ENCODE measurements at places on chromosomes 12 and 14.
A peak's percentile ranks its signal among the peaks of the same experiment; 100 is the strongest.

DNA sequence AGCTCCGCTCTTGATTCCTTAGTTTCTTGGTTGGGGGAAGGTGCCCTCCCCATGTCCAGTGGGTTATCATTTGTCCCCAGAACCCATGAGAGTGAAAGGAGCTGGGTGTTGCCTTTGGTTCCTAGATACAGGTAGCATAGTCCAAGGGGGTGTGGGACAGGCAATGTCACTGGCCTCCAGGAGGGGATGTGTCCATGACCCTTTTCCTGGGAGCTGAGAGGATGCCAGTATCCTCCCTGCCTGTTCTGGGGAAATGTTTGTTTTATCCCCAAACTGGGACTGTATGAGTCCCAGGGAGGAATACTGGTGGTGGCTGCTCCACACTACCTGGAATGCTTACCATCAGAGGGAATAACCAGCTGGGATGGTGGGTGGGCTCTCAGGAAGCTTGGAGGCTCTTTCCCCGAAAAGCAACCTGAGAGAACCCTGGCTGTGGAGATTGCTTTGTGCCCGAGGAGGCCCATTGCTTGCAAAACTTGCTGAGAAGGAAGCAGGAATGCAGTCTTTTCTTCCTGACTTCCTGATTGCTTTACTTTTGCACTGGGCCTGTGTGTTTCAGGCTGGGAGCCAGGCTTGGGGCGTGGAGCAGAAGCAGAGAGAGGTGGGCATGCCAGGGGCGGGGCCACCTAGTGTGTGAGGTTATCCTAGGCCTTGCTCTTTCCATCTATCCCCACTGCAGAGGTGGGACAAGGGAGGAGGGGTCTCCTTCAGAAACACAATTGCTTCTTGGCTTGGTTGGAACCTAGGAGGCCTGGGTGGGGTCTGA, 715 bp upstream of the SLC10A1 start:
- no peak for DNase-seq

DNA sequence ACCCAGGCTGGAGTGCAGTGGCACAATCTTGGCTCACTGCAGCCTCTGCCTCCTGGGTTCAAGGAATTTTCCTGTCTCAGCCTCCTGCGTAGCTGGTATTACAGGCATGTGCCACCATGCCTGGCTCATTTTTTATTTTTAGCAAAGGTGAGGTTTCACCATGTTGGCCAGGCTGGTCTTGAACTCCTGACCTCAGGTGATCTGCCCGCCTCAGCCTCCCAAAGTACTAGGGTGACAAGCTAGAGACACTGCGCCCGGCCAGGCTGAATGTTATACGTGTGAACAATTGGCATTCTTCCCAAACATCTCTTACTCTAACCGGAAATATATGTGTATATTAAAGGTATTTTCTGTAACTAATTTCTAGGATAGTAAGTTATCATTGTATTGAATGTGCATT, 13.2 kb upstream of the LIMA1 start:
- no peak for DNase-seq

DNA sequence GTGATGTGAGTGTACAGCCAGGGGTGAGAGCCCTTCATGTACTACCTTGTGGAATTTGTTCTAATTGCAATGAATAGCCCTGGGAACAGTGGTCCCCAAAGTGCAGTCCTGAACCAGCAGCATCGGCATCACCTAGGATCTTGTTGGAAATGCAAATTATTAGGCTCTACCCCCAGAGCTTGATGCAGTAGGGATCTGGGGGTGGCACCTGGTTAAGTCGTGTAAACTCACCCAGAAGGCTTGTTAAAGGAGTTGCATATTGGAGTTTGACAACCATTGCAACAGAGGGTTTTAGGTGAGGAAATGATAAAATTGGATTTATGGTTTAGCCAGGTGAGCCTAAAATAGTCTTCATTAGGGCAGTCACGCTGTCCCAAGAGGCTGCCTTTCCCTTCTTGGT, 73.2 kb downstream of the PLEKHG3 start:
- DNase-seq = no peak

DNA sequence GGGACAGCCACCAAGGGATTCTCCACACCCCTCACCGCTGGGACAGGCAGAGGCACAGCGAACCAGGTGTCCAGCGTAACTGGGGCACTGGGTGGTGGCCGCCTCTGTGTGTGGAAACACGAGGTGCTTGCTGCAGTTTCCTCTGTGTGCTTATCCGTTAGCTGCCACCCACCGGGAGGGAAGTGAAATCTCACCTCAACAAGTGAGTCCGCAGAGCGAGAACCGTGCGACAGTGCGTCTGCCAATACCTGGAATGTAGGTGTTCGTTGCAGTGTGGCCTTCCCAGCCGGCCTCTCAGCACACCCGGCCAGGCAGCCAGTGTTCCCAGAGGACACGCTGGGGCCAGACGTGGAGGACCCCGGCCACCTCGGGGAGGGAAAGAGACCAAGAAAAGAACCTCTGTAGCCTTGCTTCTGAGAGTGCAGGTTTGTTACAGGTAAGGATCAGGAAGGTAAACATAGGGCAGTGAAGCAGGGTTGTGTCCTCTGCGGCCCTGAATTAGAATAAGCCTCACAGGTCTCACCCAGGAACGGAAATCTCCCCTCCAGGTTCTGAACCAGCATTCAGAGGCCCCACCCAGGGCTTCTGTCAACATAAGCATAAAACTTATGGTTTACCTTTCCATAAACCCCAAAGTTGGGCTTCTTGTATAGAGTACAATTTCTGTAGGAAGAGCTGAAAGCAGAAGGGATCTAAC, 1.5 kb downstream of the BCL2L14 start:
- DNase-seq = no peak

GRCh38 chr14:94474581-94475031, 1.4 kb downstream of the SERPINA9 start:
- DNase-seq = no peak

- DNase-seq = no peak
Measured at GRCh38 chr12:102960766-102961465, 3.4 kb downstream of the ASCL1 start.

- DNase-seq = peak; percentile 57
Measured at GRCh38 chr12:95998611-95999286, 2.6 kb upstream of the HAL start.

- peak; percentile 69 for DNase-seq
Measured at GRCh38 chr12:7806863-7807487, 17.8 kb downstream of the NANOG start.

DNA sequence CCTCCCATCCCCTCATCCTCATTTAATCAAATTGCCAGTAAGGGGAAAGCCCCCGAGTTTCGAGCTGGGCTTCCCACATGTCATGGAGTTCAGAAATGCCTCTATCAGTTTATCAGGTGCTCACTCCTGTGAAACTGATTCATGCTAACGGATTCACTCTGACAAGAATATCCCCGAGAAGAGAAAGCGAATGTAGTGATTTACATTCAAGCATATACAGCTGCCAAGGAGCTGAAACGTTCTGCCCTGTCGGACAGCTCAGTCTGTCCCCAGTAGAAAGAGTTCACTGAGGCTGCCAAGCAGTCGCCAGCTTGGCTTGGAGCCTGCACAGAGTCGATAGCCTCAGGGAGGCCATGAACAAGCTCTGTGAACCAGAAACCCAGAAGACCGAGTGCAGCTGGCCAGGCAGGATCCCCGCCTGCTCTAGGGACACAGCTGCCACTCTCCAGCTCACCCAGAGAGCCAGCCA, 88.4 kb downstream of the TMCC3 start:
- no peak for DNase-seq
